ENCODE measurements at places on chromosomes 16 and 17.

GRCh38 chr16:886802-887731 lies 83.7 kb downstream of the LMF1 start:
- no peak for DNase-seq

DNA sequence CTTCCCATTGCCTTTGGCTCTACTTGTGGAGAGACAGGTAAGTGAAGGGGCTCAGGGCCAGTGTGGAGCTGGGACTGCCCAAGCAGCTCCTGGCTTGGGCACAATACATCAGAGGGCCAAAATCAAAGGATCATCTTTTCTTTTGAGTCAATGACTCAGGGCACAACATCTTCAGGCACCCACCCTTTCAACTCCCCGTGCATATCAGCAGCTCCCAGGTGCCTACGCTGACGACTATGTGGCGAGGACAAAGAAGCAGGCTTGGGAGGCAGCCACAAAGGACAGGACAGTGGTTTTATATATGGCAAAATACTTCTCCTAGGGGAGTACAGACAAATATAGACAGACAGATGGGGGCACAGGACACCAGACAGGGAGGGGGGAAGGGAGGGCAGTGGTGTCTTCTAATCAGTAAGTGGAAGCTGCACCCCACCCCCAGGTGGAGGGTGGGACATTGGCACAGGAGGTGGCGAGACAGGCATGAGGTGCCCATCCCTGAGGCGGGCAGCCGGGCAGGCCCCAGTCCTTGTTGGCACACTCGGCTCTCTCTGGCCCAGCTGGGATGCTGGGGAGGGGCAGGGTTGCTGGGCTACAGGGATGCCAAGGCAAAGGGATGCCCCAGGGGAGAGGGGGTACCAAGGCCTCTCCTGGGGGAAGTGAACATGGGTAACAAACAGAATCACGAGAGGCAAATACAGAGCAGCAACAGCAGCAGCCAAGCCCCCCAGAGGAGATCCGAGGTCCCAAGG lies 7.7 kb upstream of the ARL5C start:
- DNase-seq: no peak

GRCh38 chr17:82943751-82944150 lies 103.9 kb upstream of the ZNF750 start:
- no peak for DNase-seq

DNA sequence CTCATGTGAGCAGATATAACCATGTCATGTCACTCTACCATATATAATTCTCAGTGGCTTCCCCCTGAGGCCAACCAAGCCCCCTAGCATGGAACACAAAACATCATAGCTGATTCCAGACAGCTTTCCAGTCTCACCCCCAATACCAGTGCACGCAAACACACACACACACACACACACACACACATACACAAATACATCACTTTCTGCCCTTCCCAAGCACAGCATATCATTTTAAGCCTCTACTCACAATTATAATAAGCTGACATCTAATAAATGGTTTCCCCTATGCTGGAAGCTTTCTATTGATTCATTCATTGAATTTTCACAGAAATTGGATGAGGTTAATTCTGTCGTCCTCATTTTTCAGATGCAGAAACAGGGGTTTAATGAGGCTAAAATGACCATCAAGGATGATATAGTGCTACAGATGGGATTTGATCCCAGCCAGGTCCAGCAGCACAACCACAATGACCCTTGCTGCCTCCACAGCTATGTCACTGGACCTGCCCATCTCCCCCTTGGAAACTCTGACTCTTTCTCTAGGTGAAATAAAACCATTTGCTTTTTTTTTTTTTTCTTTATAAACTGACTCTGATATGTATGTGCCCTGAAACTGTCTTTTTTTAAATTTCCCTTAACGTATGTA lies 131.1 kb downstream of the TMEM114 start:
- DNase-seq: no peak

GRCh38 chr17:19410091-19410490 lies 941 bp upstream of the RNF112 start:
- DNase-seq: no peak

- no peak for DNase-seq
Measured at GRCh38 chr16:59878479-59878878, 1144.4 kb upstream of the GOT2 start.
